Type B pancreatic cell (in vitro differentiated cells): ENCODE measurements at places on chromosomes 3 and 15. TPM values are rescaled to one million over a fixed set of nuclear protein-coding genes. Genes with fewer than 3 reads are reported as not detected.

Gene PPARG
- total RNA-seq, result 21.5 and 28.8 TPM in 2 replicates

Gene ATP2B2
- total RNA-seq, result 0.31 and 0.76 TPM in 2 replicates

Gene GPR176
- total RNA-seq, result 0.95 and 7.2 TPM in 2 replicates

Gene PLA2G4D
- total RNA-seq, result not detected in 2 replicates

Gene ELP6
- total RNA-seq, result 25.1 and 51.3 TPM in 2 replicates

Gene CCRL2
- 0.17 and 0.34 TPM in 2 replicates for total RNA-seq

Gene TPRG1
- total RNA-seq, result 11.6 and 24.2 TPM in 2 replicates

Gene SPCS1
- 102 and 119 TPM in 2 replicates for total RNA-seq

Gene RPSA
- 1,264 and 1,454 TPM in 2 replicates for total RNA-seq

Gene GPR149
- total RNA-seq, result 0.14 TPM in 1 of 2 replicates, not detected in the other

Gene SH2D7
- total RNA-seq, result not detected in 2 replicates

Gene ATP13A5
- total RNA-seq, result not detected in 2 replicates

Gene ANKRD63
- 0.98 and 1.5 TPM in 2 replicates for total RNA-seq

DNA sequence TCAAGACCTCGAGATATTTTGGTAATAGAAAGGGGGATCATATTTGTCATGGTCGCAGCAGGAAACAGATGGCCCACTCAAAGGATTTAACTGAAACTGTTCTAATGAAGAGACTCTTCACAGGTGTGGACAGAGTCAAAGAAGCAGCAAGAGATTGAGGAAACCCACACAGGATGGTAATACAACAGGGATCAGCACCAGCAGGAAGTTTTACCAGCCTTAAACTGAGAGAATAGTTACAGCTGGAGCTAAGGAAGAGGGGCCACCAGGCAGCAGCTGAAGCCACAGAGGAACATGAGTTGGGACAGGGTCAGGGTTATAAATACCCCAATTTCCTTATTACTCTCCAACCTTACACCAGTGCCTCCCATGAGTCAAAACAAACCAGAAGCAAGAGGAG, 131.8 kb upstream of the UBE2E2 start:
- no peak for DNase-seq

- DNase-seq, result no peak
Observed at GRCh38 chr15:93319121-93319814, 230.3 kb upstream of the RGMA start.

GRCh38 chr3:121418182-121418581, 127.6 kb downstream of the POLQ start:
- DNase-seq, result no peak

DNA sequence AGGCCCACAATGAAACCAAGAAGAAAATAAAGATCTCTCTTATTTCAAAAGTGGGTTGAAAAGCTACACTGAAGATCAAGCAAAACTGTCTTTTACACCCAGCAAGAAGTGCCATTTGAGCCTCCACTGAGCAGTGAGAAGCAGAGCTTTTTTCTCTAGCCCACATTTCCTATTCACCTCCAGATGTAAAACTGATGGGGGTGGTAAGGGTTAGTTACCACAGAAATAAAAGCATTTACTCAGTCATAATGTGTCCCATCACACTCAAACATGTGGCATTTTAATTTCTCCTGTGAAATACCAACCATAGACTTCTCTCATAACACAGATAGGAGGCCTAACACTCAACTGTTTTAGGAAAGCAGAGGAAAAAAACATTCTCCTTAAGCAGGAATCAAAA, 21.0 kb downstream of the IFT57 start:
- no peak for DNase-seq

DNA sequence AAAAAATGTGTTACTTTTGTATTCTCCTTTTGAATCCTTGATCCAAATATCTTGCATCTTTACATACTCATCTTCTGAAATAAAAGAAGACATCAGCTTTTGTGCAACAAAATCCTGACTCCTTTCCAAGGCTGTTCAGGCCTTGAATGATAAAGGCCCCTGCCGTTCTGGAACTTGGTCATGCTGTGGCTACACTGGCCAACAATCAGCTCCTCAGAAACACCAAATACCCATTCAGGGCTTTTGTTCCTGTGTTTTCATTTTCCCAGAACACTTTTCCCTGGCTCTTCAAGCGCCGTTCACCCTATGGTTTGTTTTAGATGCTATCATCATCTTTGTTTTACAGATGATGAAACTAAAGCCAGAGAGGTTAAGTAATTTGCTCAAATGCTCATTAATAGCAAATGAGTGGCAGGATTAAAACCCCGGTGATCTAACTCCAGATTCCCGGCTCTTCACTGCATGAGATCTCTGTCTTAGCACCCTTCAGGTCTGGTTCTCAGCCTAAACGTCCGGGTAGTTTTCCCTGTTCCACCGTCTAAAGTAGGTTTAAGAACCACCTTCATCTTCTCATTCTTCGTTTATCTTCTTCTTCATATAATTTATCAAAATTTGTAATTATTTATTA, 58.3 kb downstream of the EPHA3 start:
- no peak for DNase-seq

DNA sequence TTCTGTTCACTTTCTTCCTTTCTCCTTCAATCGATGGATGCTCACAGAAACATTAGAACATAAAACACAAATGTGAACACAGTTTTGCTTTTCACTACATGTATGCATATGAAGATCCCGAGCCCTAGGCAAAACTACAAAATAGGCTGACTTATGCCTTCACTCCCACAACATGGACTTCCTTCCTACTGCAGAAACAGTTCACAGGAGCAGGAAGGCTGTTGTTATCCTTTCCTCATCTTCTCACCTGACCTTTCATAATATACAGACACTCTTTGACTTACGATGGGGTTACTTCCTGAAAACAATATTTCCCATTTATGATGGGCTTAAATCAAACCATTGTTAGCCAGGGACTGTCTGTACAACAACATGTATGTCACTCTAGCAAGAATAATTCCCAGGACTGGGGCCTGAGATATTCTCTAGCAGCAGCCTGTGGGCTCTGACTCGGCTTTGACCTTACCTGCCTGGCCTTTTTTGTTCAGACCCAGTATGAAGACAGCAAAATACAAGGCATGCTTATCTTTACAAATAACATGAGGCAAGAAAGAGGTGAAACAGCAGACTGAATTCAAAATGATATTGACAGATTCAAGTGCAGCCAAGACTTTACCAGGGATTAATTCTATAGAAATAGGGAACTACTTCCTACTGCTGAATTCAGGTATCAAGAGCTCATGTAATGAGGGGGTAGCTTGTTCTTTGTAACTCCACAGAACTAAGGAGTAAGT, 51.8 kb upstream of the PLXND1 start:
- DNase-seq, result no peak

DNA sequence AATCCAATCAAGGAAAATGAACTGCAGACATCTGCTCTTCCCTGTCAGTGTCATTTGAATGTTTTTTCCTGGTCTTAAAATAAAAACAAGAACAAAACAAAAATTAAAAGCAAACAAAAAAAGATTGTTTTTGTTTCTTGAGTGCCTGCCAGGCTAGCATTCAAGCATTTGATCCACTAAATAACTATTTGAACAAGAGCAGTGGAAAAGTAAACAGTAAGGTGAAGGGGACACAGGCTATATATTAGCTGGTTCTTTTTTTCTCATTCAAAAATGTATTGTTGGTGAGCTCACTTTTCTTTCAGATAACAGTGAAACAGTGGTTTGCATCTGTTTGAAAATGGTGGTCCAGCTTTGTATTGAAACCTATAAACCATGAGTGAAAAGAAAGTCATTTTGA, 586.9 kb upstream of the SGO1 start:
- no peak for DNase-seq

DNA sequence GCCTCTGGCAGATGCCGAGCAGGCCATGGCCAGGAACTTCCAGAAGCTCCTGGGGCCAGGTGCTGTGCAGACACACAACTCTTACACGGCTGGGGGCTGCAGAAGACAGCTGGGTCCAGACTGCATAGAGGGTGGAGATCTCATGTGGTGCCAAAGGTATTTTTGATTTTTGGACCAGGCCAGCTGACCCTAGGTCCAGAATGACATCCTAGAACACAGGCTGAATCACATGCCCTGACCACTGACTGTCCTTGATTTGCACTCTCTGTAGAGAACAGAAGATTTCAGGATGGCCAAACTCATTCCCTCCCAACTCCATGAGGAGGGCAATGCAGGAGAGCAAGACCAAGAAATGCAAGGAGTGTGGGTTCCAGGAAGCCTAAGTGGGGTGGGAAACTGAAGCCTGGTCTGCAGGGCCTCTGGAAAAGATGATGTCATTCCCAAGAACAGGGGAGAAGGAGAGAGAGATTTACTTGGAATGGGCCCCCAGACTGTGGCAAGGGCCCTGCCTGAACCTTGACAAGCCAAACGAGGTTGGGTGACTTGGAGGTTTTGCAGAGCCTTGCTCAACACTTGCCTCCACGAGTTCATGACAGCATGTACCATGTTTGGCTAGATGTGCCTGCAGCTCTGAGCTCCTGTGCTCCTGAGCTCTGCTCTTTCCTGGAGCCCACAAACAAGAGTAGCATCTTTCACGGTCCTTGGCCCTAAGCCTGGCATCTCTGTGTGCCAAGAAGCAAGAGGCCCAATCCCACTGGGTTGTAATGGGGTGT, 38.5 kb upstream of the CTSH start:
- DNase-seq, result no peak

DNA sequence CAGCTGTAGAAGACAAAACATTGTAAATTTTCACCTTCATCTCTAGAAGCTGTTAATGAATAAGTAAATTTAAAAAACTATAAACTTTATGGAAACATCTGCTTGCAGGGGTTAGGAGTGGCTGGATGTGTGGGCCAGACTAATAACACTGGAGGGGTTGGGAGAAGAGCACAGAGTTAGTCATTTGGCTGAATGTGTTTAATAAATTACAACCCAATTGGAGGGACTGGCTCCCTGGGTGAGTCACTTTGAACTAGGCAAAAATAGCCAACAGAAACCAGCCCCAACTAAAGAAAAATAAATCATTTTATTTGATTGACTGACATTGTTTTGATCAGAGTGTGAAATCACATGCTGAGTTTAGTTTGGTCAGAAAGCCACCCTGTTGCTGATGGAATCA, 21.8 kb downstream of the DGKG start:
- DNase-seq, result no peak

- DNase-seq, result no peak
Observed at GRCh38 chr3:42301446-42302175, 35.6 kb upstream of the CCK start.

DNA sequence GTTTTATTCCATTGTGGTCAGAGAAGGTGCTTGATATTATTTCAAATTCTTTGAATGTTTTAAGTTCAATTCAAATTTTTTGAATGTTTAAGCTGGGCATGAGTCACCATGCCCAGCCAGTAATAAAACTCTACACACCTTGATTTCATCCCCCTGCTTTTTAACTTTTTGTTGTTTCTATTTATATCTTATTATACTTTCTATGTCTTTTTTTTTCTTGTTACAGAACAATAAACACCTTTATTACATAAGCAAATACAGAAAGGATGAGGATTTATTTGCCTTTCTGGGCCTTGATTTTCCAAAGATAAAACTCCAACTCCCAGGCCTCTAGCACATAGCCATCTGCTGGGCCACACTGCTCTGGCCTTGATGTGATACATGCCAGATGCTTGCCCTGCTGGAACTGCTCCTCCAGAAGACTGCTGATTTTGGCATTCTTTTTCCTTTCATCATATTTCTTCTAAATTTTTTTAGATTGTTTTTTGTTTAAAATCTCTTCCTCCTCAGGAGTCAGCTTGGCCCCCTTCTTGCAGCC, 14.0 kb downstream of the DNAH12 start:
- no peak for DNase-seq

GRCh38 chr15:31271224-31271635, 55.4 kb upstream of the KLF13 start:
- peak; percentile 36 for DNase-seq

- no peak for DNase-seq
Observed at GRCh38 chr3:128864351-128864811, 15.0 kb upstream of the ACAD9 start.

- DNase-seq, result no peak
Observed at GRCh38 chr15:65981837-65982626, 112.7 kb downstream of the RAB11A start.

- DNase-seq, result no peak
Observed at GRCh38 chr3:188558343-188559071, 404.6 kb downstream of the LPP start.

DNA sequence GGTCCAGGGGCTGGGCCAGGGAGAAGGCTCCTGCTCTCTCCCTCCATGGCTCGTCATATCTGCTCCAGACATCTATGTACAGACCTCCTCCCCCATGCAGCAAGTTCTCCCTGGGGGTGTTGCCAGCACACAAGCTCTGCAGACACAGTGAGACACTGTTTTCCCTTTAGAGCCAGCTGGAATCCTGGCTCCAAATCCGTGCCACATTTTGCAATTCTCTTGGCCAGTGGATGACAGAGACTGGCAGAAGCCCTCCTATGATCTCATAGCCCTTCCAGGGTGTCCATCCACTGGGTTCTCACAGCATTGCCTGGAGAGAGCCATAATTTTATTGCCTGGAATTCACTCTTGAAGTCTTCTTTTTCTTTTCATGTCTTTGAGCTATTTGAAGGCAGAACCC, 203.9 kb downstream of the TLE3 start:
- DNase-seq, result no peak

DNA sequence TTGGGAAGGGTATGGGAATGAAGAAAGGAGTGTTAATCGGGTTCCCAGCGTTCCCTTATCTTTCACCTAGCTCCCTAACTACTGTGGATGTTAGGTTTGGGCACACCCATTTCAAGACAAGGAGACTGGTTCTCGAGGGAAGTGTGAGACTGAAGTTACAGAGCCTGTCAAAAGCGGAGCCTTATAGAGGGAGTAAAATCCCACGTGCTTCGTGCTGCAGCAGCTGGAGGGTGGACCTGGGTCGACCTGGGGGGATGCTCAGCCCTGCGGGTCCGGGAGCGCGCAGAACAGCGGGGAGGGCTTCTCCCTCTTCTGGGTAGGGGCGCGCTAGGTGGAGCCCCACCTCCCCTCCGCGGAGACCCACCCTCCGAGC, 314 bp upstream of the TMED3 start:
- no peak for DNase-seq

- DNase-seq, result no peak
Observed at GRCh38 chr15:49813625-49814024, 192.8 kb downstream of the DTWD1 start.

GRCh38 chr15:60585743-60586708, 107.1 kb upstream of the ICE2 start:
- no peak for DNase-seq

GRCh38 chr3:122239112-122239511, 55.6 kb downstream of the CASR start:
- no peak for DNase-seq

GRCh38 chr15:38040615-38041014, 106.2 kb downstream of the TMCO5A start:
- no peak for DNase-seq

- no peak for DNase-seq
Observed at GRCh38 chr15:75073197-75073596, 49.8 kb downstream of the PPCDC start.

- DNase-seq, result no peak
Observed at GRCh38 chr3:197428117-197428801, 127.5 kb downstream of the BDH1 start.
